Activated CD4-positive, alpha-beta T cell treated with anti-CD3 and anti-CD28 coated beads, Interleukin-2, Interleukin-4, amounts not matched to agents 100 ng/mL and 50 ng/mL, durations not matched to agents 16 hours and 8 hours (primary cell): ENCODE measurements at places on chromosomes 16 and 17.

- no peak for DNase-seq
Measured at GRCh38 chr17:69164206-69164605, 22.5 kb upstream of the ABCA6 start.

- peak; percentile 53 for DNase-seq
Measured at GRCh38 chr16:82639666-82640336, 13.0 kb downstream of the CDH13 start.

GRCh38 chr17:32461853-32462617 lies 17.7 kb downstream of the PSMD11 start:
- DNase-seq = peak; percentile 67

DNA sequence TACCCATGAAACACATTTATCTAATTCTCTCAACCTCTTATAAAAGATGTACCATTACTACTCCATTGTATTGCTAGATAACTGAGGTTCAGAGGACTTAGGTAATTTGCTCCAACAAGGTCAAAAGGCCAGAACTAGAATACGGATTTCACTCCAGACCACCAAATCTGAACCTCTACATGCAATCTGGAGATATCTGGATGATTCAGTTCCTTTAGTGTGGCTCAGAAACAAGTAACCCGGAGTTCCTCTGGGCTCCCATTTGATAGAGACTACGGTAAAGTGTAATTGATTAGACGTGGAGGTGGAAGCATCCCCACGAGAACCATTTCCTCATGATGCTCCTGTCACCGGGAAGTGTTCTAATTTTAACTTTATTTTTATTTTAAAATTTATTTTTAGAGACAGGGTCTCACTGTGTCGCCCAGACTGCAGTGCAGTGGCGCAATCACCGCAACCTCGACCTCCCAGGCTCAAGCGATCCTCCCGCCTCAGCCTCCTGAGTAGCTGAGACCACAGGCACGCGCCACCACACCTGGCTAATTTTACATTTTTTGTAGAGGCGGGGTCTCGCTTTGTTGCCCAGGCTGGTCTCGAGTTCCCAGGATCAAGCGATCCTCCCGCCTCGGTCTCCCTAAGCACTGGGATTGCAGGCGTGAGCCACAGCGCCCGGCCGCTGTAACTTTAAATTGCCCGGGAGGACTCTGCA lies 608 bp upstream of the COX10 start:
- DNase-seq = no peak

GRCh38 chr16:19716183-19716582 lies 1.8 kb downstream of the KNOP1 start:
- no peak for DNase-seq

- DNase-seq = no peak
Measured at GRCh38 chr16:12235110-12235509, 258.6 kb downstream of the SNX29 start.
